Cardiac muscle cell (in vitro differentiated cells and primary cell): ENCODE measurements at places on chromosomes 2 and 18.
A peak's percentile ranks its signal among the peaks of the same experiment; 100 is the strongest.

- DNase-seq, result no peak
These were observed 214.9 kb downstream of the L3MBTL4 start for GRCh38 chr18:6199777-6200176.

GRCh38 chr2:239285932-239286230 is 114.9 kb downstream of the HDAC4 start:
- no peak for DNase-seq

GRCh38 chr2:53964257-53964952 is 6.4 kb downstream of the PSME4 start:
- DNase-seq, result no peak

- peak; percentile 84 for DNase-seq
These were observed 146.5 kb upstream of the MMADHC start for GRCh38 chr2:149733936-149734685.

DNA sequence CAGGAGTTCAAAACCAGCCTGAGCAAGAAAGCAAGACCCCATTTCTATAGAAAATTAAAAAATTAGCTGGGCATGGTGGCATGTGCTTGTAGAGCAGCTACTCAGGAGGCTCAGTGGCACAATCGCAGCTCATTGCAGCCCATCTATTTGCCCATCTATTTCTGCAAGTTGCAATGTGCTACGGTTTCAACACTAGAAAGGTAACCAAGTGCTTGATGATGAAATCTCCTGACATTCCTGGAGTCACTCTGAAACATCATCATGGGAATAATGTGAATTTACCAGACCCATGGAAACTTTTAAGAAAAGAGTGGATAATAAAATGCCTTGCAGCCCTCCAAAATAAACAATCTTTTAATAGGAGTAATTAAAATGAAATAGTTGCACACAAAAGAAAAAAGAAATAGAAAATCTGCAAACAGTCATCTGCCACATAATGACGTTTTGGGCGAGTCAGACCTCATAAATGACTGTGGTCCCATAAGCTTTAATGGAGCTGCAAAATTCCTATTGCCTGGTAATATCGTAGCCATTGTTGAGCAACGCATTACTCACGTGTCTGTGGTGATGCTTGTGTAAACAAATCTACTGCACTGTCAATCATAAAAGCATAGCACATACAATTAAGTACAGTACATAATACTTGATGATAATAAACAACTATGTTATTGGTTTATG is 46.6 kb upstream of the AMMECR1L start:
- no peak for DNase-seq

DNA sequence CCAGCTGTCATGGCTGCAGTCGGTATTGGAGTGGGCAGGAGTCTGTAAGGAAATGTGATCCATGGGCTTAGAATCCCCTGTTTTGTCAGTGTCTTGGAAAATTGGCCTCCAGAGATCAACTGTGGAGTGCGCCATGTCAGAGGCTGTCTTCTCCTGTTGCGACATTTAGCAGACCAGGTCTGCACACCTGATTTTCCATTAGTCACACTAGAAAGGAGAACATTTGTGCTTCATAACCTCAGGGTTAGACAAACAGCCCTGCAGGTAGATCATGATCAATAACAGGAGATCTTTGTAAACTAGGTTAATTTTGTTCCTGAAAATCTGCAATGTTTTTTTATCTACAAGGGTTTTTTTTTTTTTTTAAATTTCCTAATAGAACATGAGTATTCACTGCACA is 28.0 kb downstream of the LDLRAD4 start:
- DNase-seq, result no peak

DNA sequence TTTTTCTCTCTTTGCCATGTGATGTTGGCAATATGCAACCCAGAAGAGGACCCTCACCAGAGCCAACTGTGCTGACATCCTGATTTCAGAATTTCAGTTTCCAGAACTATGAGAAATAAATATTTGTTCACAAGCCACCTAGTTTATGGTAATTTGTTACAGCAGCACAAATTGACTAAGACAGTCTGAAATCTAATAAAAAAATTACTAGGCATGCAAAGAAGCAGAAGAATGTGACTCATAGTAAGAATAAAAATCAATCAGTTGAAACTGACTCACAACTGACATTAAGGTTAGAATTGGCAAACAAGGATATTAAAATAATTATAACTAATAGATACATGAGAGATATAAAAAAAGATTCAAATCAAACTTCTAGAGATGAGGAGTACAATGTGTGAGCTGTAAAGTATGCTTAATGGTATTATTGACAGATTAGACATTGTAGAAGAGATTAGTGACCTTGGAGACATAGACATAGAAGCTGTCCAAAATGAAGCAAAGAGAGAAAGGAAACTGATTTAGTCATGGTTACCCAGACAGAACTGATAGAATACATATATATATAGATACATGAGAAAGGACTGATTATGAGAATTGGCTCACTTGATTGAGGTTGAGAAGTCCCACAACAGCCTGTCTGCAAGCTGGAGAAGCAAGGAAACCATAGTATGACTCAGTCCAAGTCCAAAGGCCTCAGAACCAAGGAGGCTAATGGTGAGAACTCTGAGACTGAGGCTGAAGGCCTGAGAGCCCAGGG is 27.8 kb upstream of the TTC39C start:
- DNase-seq, result no peak

- DNase-seq, result no peak
These were observed 69.9 kb upstream of the L3MBTL4 start for GRCh38 chr18:6484659-6485058.

DNA sequence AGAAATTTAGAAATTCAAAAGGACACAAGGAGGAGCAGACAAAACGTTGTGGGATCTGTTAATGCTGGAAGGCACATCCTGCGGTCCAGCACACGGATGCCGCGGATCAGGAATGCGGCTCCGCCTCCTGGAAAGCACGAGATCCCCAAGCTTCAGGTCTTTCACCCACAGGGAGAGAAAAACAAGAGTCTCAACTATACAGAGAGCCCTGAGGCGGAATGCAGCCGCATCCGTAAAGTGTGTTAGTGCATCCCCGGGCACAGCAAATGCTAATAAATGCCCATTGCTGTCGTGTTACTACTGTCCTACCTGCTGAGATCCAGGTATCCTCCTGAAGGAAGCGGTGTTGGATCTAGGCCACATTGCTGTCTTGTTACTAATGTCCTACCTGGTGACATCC is 303.9 kb downstream of the EIPR1 start:
- DNase-seq, result no peak

DNA sequence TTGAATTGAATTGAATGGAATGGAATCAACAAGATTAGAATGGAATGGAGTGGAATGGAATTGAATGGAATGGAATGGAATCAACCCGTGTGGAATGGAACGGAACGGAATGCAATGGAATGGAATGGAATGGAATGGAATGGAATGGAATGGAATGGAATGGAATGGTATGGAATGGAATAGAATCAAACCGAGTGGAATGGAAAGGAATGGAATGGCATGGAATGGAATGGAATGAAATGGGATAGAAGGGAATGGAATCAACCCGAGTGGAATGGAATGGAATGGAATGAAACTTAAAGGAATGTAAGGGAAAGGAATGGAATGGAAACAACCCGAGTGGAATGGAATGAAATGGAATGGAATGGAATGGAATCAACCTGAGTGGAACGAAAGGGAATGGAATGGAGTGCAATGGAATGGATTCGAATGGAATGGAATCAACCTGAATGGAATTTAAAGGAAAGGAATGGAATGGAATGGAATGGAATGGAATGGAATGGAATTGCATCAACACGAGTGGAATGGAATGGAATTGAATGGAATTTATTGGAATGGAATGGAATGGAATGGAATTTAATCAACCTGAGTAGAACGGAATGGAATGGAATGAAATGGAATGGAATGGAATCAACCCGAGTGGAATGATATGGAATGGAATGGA is 1146.6 kb downstream of the RPIA start:
- no peak for DNase-seq

GRCh38 chr2:105590780-105591660 is 153.7 kb upstream of the NCK2 start:
- DNase-seq, result no peak

GRCh38 chr2:42424033-42424432 is 63.0 kb upstream of the COX7A2L start:
- no peak for DNase-seq

- no peak for DNase-seq
These were observed 247.8 kb upstream of the HDAC4 start for GRCh38 chr2:239648607-239649006.
